ENCODE measurements at places on chromosomes 2 and 18.

DNA sequence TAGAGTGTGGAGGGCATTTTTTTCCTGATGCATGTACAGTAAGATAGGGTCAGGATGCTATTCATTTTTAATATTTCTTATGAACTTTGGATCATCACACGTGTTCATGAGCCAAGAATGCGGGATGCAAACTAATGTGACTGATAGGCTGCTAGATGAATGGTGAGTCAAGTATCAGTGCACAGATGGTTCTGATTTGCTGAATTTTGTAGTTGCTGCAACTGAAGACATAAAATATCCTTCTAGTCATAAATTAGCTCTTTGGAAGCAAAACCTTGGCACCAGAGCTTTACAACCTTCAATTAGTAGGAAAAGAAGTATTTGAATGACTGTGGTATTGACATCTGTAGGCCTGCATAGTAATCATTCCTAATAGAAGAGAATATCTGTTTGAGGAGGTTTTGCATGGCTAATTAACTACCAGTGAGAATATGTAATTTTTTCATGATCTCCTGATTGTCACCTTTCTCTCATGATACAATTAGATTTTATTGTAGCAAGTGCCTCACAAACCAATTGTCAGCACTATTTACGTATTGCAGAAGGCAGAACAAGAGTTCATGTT, 94.0 kb downstream of the VRK2 start:
- no peak for DNase-seq

DNA sequence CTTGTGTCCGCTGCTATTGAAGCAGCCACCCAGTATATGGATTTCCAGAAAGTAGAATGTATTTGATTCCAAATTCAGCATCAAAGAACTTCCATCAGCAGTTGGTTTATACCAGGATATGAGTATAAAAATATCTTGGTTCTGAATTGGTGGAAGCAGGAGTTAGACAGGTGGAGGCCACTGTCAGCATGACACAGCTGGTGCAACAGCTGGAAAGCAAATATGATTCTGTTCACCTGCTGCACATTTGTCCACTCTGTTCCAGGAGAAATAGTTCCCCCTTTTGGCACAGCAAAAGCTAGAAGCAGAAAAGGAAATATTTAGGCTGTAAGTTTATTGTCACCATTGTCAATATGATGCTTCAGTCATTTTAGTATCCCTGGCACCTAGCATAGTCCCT, 41.2 kb downstream of the KIAA2012 start:
- DNase-seq, result no peak

GRCh38 chr2:98793275-98793674, 62.3 kb upstream of the MGAT4A start:
- DNase-seq, result no peak

- DNase-seq, result no peak
Measured at GRCh38 chr2:8586457-8587051, 95.3 kb upstream of the ID2 start.

- peak; percentile 44 for DNase-seq
Measured at GRCh38 chr2:112749755-112750559, 14.5 kb downstream of the CKAP2L start.

GRCh38 chr2:190036071-190036470, 26.5 kb downstream of the MSTN start:
- no peak for DNase-seq

- DNase-seq, result no peak
Measured at GRCh38 chr2:38039121-38039910, 36.6 kb downstream of the CYP1B1 start.

DNA sequence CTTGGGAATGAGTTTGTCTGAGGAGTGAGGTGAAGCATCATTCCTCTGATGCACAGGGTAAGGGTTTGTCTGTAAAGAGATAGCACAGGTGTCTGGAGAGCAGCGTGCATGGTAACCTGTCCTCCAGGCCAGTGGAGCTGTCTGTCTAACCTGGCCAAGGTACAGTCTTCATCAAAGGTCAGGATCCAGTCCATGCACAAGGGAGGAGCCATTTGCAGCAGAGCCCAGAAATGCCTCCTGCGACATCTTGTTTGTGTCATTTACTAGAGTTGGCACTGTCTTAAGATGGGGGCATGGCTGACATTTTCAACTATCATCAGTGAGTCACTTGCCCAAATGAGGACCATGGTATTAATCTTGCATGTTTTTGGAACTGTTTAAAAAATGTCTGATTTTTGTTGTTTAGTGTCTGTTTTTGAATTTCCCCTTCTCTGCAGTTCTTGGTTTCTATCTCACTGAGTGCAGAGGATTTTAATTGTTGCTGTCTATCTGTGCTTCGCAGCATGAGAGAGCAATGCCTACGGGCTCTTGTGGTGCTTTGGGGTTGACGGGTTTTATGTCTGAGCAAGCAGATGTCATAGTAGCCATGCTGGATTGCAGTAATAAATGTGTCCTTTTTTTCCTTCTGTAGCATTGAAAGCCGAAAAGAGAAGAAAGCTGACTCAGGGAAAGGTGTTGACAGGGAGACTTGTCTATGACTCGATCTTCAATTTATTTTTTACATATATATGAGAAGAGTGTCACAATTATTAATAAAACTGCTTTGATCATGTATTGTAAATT, 91.3 kb downstream of the DPP4 start:
- no peak for DNase-seq

GRCh38 chr2:29724282-29724681, 197.1 kb downstream of the ALK start:
- DNase-seq, result no peak

GRCh38 chr2:188452084-188452483, 160.4 kb downstream of the GULP1 start:
- no peak for DNase-seq

DNA sequence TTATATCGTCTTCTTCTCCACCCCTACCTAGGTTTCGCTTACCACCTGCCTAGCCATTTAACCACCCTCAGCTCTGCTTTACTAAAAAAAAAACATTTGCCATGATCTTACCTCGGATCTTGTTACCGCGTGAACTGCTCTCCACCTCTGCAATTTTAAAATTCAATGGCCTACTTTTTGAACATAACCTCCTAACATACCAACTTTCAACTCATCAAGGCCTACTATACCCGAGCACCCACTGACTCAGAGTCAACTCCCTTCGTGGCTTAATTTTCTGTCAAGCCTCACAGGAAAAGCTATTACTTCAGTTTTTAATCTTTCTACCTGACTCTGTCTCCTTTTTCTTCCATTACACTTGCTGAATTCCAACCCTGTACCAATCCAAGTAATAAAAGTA, 55.7 kb downstream of the ATAD2B start:
- no peak for DNase-seq

DNA sequence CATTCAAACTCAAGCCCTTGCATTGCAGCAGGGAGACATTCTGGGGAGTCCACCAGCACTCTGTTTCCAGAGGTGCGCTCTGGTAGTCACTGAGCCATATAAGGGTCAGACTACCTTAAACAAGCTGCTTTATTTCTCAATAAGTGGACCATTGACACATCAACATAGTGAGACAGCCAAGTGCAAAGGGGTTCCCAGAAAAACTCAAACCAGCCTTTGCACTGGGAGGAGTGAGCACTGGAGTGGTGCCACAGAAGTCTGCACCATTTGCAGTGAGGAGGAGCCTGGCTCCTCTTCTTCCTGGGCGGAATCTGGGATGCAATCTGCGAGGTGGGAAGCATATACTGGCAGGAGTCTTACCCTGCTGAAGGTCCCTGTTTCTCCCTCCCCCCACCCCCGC, 86.4 kb downstream of the OSR1 start:
- no peak for DNase-seq

DNA sequence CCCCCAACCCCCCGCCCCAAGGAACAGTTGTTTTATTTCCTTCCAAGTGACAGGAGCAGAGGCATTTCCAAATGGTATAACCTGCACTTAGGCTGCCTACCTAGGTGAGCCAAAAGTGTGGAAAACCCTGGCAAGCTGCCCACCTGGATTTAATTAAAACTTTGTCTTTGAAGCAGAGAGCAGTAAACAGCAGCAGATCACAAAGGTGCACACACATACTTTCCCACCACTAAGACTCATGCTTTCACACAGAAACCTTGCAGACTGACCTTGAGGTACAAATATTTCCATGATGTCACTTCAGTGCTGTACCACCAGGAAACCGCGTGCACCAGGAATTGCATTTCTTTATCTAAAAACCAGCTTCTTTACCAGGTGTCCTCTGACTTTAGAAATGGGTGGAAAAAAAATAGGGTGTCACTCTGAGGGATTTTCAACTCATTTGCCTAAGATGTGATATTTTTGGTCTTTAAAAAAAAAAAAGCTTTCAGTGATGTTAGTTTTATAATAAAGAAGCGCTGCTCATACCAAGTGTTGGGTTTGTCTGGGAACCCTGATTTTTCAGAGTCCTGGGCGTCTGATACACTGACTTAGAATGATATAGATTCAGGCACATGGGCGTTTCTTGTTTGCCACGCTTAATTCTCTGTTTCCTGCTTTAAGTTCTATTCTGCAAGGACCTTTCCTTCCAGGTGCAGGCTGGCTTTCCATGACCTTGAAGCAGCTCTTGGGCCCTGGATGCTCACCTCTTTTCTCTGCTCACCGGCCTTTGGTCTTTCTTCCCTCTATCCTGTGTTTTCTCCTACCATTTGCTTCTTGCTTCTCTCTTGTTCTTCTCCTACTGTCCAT, 70.7 kb upstream of the BCL2L11 start:
- peak; percentile 80 for DNase-seq

DNA sequence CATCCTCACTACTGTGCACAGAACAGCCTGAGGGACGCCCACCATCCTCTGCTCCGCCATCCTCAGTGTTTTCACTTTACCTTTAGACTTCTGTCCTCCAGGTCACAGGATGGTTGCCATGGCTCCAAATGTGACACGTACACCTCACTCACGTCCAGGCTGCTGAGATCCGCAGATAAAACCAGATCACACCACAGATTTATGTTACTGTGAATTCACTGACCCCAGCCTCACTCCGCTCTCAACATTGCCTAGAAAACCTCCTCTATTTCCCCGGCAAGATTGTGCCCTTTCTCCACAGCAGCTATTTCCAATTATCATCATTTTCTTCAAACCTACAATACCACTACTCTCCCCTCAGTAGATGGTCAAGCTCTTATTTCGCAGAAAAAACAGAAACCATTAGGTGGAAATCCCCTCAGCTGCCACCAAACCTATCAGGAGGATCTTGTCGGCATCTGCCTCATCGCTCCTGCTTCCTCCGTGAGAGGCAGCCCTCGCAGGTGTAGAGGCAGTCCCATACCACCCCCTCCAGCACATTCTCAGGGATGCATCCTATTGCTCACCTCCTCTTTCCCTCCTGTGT, 49.8 kb upstream of the SLC1A4 start:
- DNase-seq, result no peak

- no peak for DNase-seq
Measured at GRCh38 chr2:108701208-108701607, 18.1 kb upstream of the RANBP2 start.

DNA sequence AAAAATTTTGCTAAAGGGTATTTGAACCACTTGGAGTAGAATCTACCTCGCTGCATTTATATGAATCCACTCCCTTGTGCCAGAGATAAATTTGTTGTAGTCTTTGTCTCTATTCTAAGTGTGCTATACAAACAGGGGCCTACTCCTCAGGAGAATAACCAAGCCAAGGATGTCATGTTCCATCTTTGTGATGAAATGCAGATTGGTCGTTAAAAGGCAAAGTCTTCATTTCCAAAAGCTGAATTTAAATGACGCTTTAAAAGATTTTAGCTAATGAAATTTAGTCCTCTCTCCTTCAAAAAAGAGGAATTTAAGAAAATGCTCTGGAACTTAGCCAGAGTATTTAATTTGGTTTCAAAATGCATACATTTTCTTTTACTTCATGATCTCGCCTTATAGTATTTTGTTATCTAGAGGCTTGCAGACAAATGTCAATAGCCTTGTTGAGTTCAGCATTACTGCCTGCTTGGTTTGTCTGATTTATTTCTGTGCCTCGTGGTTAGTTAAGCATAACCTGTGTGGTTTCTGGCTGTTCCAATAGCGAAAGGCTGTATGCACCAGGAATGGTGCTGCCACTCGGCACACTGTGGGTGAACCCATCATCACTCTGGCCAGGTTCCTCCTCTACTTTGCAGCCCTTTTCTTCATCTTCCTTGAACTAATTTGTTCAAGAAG, 417.6 kb downstream of the ZNF521 start:
- no peak for DNase-seq

GRCh38 chr2:72172478-72172877, 24.8 kb upstream of the CYP26B1 start:
- DNase-seq, result no peak

DNA sequence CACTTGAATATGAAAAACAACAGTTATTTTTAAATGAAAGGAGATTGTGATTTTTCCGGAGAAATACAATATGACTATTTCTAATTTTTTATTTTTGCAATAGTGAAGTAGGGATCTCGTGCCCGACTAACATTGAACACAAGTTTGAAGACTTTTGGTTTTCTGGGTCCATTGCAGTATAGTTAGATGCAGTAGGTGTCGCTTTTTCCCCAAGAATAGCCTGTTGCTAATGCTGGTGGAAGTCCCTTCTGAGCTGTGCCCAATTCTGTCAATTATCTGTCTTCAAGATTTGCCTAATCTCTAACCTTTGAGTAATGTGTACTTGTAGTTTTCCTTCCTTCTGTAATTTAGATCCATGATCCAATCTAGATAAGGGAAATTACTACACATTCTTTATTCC, 36.5 kb downstream of the SEMA4F start:
- DNase-seq, result peak; percentile 25

DNA sequence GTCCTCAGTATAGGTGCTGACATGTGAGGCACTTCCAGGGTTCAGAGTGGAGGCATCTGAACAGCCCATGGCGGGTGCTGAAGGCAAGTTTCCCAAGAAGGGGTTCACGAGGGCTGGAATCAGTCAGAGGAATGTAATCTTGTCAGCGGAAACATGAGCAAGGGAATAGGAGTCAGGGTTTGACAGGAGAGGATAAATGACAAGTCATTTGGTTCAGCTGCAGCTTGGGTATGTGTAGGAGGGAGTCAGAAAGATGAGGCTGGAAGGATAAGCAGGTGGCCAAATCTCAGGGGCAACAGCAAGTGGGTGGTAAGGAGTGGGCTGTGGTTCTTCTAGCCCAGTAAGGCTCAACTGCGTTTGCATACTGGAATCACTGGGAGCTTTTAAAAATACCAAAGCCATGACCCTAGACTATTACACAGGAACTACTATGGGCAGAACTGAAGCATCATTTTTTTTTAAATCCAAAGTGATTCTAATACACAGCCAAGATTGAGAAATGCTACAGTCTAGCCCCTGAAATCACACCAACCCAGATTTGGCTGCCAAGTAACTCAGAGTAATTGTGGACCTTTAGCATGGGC, 41.8 kb upstream of the NAB1 start:
- no peak for DNase-seq

DNA sequence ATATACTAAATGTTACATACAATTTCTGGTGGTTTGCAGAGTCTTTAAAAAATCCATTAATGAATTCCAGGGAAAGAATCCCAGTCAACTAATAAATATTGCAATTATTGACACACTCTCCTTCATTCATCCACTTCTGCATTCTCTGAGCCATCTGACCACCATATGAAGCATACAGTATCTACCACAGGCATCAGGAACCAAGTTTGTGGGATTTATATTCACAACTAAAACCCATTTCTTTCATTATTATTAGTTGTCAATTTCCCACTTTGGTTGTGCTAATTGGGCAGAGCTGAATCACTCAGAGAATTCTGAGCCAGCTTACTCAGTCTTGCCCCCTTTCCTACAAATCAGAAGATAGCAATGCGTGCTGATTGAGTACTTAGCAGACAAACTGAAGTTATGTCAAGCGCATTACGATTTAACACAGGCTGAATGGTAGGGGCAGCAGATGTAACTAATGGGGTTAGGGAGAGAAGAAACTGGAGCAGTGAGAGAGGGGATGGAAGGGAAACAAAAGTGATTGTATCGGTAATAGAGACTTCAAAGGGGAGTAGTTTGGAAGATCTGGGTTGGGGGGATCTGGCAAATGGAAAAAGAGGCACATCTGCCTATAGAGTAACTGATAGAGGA, 52.3 kb downstream of the ZEB2 start:
- DNase-seq, result no peak

All from kidney epithelial cell (primary cell).